Activated T-cell treated with anti-CD3 and anti-CD28 coated beads for 48 hours (primary cell): ENCODE measurements at places on chromosomes 2 and 18.

DNA sequence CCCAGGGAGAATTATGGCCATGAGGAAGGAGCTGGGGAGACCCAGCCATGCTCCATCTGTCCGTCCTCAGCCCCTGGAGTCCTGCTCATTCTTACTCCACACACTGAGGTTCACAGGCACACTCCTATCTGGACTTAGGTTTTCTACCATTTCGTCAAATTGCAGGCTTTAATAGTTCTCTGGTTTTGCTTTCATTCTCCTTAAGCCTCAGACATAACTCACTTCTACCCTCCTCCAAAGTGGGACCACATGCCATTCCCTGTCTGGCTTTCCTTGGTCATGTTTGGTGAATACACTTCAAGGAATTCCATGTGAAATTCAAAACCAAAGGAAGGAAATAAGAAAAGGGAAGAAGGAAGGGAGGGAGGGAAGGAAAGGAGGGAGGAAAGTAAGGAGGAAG, 115.7 kb downstream of the CMPK2 start:
- DNase-seq: no peak

- DNase-seq: no peak
Observed at GRCh38 chr2:23417310-23417709, 32.3 kb downstream of the KLHL29 start.

GRCh38 chr2:27182346-27182745, 29.5 kb upstream of the ATRAID start:
- no peak for DNase-seq

DNA sequence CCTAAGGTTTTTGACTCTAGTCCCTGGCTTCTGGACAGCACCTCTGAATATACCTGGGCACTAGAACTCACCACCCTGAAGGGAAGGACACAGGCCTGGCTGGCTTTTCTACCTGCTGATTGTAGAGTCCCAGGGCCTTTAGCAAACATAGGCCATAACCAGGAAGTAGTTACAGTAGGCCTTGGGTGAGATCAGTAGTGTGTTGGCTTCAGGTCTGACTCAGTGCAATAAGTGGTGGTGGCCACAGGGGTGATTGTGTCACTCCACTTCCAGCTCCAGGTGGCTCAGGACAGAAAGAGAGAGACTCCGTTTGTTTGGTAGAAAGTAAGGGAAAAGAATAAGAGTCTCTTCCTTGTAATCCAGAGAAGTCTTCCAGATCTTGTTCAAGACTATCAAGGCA, 101.7 kb upstream of the LGALSL start:
- no peak for DNase-seq

DNA sequence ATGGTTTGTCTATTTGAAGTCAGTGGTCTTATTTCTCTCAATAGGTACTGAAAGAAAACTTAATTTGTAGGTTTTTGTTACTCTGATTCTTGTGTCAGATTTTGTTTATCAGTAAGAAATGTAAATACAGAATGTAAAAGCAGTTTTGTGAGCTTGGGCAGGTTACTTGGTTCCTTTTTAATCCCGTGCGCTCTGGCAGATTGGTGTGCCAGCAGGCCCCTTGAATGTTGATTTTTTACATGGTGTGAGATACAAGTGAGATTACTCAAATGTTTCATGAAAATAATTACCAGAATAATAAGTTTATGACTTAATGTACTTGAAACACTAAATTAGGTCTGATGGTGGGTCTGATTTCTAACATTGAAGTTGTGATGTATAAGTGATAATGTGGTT, 13.4 kb downstream of the HNRNPA3 start:
- no peak for DNase-seq

DNA sequence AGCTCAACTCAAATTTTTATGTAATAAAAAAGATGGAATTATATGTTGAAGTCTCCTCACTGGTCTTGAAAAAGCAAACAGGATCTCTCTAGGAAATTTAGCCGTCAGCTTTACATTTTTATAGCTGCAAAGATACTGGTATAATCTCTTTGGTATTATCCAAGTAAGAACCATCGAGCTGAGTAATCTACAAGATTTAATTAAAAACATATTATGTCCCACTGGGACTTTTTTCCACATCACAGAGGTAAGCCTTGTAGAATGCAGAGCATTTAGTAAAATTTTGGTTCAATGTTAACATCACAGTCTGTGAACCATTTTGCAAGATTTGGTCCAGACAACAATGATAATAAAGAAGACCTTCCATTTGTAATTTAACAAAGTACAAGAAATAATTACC, 162.6 kb upstream of the SLC39A10 start:
- no peak for DNase-seq

DNA sequence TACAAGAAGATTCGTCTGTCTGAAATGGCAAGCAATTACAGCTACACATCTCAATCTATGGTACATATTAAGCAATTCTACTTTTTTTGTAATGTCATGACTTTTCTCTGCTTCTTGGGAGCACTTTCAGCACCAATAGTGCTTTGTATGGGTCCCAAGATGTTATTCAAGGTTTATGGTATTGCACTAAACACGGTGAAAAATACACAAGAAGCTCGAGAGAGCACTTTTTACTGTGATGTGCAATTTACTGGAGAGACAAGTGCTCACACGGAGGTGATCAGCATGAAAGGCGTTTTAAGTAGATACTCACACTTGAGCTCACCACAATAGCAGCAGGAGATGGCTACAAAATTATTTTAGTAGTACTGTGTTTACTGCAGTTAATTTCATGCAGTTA, 783.6 kb downstream of the CBLN2 start:
- DNase-seq: no peak

- DNase-seq: no peak
Observed at GRCh38 chr2:20008703-20009102, 3.8 kb downstream of the MATN3 start.

- DNase-seq: no peak
Observed at GRCh38 chr2:120952318-120952717, 216.7 kb downstream of the GLI2 start.
